ENCODE measurements at places on chromosomes 7 and 10.

GRCh38 chr7:95059842-95060313 is 152.5 kb downstream of the PPP1R9A start:
- no peak for DNase-seq

DNA sequence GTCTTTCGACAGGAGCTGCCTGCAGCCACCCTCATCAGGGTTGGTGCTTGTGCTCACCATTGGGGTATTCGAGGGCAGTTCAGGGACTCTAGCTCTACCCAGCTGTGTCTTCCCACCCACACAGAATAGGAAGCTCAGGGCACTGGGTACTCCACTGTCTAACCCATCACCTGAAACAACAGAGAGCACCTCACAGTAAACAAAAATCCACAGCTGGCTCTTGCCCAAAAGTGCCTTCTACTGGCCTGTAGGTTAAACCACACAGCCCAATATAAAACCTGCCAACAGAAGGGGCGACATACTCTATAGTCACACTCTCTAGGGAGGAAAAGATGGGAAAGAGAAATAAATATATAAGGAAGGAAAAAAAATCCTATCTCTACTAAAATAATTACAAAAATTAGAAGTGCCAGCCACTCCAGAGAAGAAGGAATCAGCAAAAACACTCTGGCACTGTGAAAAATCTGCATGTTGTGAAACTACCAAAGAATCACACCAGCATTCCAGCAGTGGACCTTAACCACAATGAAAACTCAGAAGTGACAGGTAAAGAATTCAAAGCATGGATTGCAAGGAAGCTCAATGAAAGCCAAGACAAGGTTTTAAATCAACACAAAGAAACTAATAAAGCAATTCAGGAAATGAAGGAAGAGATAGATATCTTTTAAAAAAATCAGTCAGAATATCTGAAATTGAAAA is 110.0 kb downstream of the HGF start:
- DNase-seq = no peak

- DNase-seq = no peak
Observed at GRCh38 chr10:20327954-20328353, 511.7 kb downstream of the PLXDC2 start.

GRCh38 chr7:23242321-23242720 is 4.3 kb upstream of the GPNMB start:
- DNase-seq = no peak

- DNase-seq = no peak
Observed at GRCh38 chr7:151435103-151435916, 4.6 kb downstream of the CRYGN start.

GRCh38 chr10:34190580-34190979 is 624.5 kb downstream of the PARD3 start:
- no peak for DNase-seq

- no peak for DNase-seq
Observed at GRCh38 chr10:69421611-69422308, 5.0 kb upstream of the TACR2 start.

- no peak for DNase-seq
Observed at GRCh38 chr10:778626-779330, 89.3 kb upstream of the DIP2C start.

DNA sequence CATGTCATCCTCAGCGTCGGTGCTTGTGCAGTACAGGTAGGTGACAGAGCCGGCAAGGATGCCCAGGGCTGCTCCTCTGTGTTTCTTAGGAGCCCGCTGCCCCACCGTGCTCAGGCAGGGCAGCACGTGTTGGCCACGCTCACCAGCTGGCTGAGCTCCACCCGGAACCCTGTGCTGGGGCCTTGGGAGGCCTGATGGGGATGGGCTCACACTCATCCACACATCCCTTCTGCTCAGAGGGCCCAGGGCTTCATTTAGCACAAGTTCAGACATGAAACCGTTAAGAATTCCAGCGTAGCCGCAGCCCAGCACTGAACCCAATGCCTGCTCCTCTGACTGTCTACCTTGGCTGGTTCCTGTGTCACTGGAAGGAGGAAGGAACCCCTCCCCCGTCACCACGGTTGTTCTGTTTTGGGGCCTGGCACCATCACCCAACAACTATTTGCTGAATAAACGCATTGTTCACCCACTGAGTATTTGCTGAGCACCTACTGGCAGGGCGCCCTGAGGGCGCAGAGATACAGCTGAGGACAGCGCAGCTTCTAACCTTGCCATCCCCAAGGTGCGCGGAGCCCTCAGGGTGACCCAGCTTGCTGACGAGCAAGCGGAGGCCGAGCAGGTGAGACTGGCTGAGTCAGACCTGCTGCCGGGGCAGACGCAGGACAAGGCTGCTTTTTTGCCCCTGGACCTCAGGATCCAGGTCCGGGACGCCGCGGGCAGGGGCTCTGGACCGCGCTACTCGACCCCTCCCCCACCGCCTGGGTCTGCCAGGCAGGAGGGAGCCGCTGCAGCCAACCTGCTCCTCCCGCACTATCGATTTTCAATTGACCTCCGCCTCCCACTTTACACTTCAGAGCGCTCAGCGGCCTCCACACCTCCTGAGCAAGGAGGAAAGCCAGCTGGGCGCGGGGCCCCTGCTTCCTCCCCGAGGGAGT is 50.6 kb upstream of the RET start:
- DNase-seq = no peak

Measured in BJ (cell line).